ENCODE measurements at places on chromosomes 7 and 10. TPM values are rescaled to one million over a fixed set of nuclear protein-coding genes. Genes with fewer than 3 reads are reported as not detected.

The SPDYE5 gene
- not detected for total RNA-seq

The LIPN gene
- not detected for total RNA-seq

The SPDYE2 gene
- total RNA-seq, result not detected

The MYOF gene
- 2.9 TPM for total RNA-seq

The MEOX2 gene
- not detected for total RNA-seq

The ZNF655 gene
- total RNA-seq, result 59.9 TPM

The AOC1 gene
- not detected for total RNA-seq

DNA sequence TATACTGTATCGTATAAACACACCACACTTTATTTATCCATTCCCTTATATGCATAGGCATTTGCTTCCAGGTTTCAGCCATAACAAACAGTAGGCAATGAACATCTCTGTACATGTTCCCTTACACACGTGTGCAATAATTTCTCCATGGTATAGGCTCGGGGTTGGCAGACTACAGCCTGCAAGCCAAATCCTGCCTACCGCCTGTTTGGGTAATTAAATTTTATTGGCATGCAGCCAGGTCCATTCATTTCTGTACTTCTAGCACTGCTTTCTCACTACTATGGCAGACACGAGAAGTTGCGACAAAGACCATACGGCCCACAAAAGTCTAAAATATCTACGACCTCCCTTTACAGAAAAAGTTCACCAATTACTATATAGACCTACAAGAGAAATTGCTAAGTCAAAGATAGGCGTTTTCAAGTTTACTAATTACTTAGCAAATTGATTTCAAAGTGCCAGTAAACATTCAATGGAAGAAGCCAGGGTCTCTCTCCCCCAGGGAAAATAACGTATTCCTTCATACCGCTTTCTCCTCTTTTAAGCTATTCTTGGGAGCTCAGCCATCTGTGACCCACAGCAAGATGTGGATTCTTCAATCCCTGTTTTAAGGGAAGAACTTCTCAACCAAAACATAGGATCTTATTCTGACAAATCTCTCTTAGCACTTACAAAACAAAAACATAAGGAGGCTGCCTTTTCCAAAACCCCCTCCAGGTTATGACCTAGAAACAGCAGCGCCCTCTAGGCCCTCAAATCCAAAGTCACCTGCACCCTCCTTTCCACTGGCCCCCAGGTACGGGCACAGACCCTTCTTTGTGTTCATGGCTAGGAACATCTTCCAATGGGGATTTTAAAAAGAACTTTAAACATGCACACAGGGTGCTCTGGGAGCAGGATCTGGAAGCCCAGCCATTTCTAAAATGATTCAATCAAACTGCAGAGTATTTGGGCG, 100.5 kb downstream of the FGFR2 start:
- DNase-seq, result no peak

DNA sequence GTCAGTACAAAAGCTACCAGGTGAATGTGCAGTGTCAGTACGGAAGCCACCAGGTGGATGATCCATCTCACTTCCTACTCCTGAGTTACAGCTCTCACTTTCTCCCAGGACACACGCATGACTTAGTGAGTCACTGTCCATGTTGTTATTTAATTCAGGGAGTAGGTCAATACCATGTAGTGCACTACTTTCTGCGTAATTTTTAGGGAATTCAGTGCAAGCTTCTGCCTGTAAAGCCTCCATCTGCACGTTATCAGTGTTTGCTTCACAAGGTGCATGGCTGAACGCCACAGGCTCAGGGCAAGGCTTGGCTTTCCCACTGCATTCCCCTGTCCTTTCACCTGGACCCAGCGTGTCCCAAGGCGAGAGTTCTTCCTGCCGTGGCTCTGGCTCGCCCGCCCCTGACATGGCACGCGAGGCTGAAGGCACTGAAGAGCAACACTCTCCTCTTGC, 59.5 kb downstream of the LARP4B start:
- DNase-seq, result no peak

GRCh38 chr10:24579906-24580305, 143.8 kb downstream of the ARHGAP21 start:
- DNase-seq, result no peak

DNA sequence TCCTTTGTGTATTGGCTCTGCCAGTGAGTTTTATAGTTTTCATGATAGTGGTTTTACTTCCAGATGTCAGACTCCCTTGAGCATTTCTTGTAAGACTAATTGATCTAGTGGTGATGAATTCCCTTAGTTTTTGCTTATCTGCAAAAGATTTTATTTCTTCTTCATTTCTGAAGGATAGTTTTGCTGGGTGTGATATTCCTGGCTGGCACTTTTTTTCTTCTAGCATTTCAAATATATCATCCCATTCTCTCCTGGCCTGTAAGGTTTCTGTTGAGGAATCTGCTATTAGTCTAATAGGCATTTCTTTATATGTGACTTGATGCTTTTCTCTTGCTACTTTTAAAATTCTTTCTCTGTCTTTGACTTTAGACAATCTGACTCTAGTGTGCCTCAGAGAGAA, 64.8 kb downstream of the SLC16A9 start:
- DNase-seq, result no peak

GRCh38 chr7:29341156-29341555, 146.6 kb downstream of the CHN2 start:
- DNase-seq, result no peak

DNA sequence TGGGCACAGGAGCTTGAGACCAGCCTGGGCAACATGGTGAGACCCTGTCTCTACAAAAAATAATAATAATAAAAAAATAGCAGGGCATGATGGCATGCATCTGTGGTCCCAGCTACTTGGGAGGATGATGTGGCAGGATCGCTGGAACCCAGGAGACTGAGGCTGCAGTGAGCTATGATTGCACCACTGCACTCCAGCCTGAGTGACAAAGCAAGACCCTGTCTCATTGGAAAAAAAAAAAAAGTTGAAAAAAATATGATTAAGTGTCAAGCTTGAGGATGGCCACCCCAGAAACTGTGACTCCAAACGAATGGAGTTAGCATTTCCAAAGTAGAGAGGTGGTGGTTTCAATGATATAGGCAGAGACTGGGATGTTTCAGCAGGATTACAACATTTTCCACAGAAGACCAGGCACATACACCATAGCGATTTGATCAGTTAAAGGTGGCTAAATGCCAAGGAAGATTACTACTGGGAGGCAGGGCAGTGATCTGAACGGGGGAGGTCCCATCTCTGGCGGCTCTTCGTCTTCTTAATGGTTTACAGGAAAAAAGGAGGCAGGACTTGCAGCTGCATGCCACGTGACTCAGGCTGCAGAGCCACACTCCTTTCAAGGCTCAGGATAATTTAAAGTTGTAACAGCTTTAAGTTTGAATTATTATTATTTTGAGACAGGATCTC, 250.6 kb upstream of the GALNT17 start:
- no peak for DNase-seq

DNA sequence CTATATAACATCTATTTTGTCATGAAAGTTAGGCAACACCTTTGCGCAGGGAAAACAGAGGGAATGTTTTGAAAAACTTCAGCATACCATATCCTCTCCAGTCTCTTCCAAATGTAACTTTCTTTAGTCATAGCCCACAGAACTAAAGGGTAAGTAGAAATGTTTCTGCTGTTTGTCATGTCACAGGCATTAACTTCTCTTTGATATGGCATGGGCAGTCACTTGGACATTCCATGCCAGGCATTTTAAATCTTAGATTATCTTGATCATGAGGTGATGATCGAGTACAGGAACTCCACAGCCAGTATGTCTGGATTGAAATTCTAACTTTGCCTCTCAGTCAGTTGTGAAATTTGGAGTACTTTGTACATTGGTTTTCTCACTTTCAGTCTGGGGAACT, 27.5 kb upstream of the ETV1 start:
- DNase-seq, result no peak

DNA sequence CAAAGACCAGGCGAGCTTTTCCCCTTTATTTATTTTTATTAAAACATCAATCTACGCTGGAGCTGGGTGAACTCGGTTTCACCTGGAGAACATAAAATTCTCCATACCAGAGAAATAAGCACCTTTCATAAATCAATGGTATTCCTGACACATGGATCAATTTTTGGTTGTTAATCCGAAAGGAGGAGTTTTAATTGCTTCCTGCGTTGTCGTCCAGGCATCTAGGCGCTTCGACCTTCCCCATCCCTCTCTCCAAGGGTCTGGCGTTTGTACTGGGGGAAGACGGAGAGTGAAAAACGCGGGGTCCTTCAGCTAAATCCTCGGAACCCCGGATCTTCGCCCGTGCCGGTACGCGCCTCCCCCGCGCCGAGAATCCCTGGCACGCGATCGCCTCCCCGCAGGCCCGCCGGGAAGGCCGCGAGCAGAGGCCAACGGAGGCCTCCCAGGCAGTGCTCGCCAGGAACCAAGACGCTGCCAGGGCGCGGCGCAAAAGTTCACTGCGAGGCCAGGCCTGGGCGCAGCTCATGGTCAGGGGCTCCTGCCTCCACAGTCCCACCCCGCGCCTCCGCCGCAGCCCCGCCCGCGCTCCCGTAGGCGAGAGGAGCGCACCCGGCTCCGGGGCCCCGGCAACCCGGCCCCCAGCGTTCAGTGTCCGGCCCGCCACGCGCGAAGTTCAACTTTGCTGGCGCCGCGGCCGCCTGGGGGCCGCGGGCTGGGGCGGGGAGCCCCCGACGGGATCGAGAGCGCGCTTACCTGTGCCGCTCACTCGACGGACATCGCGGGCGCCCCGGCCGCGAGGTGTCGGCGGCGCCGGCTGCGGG, 8.3 kb upstream of the EBF3 start:
- no peak for DNase-seq

DNA sequence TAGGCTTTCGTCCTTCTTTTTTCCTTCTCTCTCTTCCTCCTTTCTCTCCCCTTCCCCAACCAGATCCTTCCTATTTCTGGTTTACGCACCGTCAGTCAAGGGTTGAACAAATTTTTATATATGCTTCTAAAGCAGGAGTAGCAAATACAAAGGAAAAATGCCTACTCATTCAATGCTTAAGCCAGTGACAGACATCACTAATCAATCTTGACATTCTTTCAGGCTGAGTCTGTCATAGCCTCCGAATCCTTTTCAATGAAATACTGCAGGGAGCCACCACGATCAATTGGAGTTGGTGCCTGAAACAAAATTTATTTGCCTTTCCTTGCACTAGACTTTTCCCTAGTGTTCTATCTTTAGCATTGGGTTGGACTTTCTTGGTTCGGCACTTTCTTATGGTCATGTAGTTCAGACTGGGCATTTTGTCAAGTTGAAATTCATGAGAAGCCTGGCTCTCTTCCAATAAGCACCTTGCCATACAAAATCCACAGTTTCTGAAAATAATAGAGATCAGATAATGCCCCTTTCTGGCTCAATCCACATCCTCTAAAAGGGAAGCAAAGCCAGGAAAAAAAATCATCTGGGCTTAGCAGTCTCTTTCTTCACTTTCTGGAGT, 239.5 kb upstream of the PLXNA4 start:
- DNase-seq, result no peak

- no peak for DNase-seq
These were observed 71.3 kb downstream of the KCND2 start for GRCh38 chr7:120344276-120344675.

- DNase-seq, result no peak
These were observed 605.3 kb upstream of the FOXK1 start for GRCh38 chr7:4076701-4077294.

GRCh38 chr7:81138870-81139269, 220.0 kb upstream of the SEMA3C start:
- DNase-seq, result no peak

DNA sequence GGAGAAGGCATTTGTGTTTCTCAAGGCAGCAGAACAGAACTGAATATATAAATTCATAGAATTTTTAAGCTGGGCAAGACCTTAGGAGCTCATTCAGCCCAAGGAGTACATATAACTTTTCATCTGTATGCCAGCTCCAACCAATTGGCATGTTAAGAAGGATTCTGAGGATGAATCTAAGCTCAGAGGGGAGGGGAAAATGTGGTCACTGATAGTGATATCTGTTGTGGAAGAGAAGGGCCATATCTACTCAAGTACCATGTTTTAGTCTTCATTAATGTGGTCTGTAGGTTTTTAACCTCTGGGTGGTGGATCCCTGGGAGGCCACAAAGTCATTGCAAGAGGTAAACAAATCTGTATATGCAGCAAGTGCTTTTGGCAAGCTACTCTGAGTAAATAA, 6.4 kb downstream of the CALD1 start:
- DNase-seq, result no peak

- no peak for DNase-seq
These were observed 2.5 kb upstream of the ADAMTS14 start for GRCh38 chr10:70669732-70670317.

DNA sequence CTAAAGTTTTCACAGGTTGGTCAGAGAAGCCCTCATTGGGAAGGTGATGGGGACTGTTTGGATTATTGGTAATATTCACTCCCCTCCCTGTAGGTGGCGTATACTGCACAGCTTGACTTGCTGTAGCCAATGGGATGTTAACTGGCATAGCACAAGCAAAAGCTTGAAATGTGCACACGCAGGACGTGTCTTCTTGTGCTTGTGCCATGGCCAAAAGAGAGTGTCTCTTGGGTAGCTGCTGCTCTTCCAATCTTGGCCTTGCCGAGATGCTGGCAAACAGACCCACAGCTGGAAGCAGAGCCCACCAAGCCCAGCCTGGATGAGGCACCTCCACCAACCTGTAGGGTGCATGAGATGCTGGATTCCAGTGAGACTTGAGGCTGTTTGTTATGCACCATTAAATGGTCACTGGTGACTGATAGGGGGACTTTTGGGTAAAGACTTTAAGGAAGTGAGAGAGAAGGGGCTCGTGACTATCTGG, 266.0 kb downstream of the GRID1 start:
- no peak for DNase-seq

DNA sequence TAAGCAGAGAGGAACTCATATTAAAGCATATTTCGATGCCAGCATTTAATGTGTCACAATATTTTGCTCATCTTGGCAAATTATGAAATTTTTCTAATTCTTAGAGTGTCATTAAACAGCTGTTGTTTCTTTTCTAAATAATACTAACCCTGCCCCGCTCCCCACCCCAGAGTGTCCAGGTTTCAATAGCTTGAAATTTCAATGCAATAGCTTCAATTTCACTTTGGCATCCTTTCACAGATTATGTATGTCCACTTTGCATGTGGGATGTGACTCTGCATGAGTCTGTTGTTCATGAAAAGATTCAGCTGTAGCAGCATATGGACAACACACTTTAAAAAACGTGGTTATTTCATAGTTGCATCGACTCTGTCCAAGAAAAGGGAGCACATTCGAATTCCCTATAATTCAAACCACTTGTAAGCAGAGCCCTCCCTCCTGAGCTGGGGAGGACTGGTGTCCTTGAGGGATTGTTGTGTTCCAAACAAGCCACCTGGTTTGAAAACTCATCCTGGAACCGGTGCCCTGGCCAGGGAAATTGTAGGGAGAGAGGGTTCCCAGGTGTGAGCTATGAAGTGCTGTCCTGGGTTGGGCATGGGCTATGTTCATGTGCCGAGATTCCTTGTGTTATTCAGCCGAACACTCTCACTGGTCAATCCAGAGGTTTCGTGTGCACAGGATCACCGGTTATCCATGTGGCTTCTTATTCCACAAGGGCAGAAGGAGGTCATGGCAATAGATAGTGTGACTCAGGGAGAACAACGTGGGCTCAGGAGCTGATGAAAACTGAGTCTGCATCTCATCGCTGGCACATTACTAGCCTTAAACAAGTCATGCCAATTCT, 64.6 kb upstream of the CREB5 start:
- DNase-seq, result no peak
